Tibial nerve (tissue), 4 donors: ENCODE measurements at places on chromosomes 3 and 15. TPM values are rescaled to one million over a fixed set of nuclear protein-coding genes. Genes with fewer than 3 reads are reported as not detected.

Gene FHIT
- total RNA-seq: 12.9 TPM

GRCh38 chr3:15514663-15515340 is 6.7 kb downstream of the COLQ start:
- no peak for DNase-seq

- DNase-seq: no peak
Measured at GRCh38 chr3:188294113-188294512, 140.2 kb downstream of the LPP start.

- DNase-seq: no peak
Measured at GRCh38 chr3:128911911-128912310, 32.5 kb downstream of the ACAD9 start.

GRCh38 chr3:188948281-188948996 is 223.3 kb upstream of the TPRG1 start:
- peak; percentile 48 for DNase-seq

DNA sequence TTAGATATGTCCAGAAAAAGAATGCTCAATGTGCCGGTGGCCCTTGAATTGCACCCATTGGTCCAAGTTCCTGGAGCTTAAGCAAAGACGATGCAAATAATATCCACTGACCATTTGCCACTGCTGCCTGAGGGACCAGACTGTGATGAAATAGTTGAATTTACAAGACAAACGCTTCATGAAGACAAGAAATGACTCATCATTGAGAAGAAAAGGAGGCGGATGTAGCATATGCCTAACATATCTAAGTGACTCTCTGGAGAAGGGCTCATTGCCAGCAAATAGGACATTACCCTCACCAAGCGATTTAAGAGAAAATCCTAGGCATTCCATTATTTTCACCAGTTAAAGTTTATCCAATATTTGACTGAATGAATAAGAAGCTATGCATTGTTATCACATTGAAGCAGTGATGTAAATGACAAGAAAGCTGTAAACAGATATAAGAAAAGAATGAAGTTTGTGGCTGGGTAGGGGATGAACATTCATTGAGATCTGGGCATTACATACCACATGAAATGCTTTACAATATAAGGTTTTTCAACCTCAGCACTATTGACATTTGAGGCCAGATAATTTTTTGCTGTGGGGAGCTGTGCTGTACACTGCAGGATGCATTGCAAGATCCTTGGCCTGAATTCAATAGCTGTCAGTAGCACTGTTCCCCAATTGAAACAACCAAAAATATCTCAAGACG is 48.9 kb upstream of the CPNE4 start:
- DNase-seq: no peak

Gene HDAC11
- 25.1 TPM for total RNA-seq

Gene PRR20G
- total RNA-seq: not detected

Gene NEK11
- 18.0 TPM for total RNA-seq

DNA sequence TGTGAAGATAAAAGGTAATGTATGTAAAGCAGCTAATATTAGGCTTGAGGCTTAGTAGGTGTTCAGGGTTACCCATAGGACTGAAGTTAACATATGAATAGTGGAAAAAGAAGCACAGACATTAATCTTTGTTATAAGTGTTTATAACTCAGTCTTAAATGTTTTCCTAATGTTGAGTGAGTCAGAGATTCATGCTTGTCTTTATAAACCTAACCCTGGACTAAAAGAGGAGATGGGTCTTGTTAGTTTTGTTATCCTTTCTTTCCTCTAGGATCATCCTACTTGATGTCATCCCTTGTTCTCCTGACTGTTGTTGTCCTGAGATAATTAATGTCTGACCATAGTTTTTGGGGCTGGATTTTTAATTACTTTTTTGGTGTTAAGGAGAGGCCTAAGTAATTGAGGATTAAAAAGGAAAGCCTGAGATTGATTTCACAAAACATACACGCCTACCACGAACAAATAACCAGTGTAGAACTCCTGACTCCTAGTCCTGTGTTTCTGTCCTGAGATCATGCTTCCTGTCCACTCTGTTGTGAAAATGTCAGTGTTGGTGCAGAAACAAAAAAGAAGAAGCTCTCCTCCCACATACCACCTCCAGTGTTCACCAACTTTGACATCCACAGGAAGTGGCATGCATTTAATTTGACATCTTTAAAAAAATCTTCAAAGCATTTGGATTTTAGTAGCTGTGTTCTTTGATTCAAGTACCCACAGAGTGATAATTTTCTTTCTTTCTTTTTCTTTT is 8.4 kb downstream of the MITF start:
- DNase-seq: no peak

Gene CHRNA5
- 0.87 TPM for total RNA-seq

DNA sequence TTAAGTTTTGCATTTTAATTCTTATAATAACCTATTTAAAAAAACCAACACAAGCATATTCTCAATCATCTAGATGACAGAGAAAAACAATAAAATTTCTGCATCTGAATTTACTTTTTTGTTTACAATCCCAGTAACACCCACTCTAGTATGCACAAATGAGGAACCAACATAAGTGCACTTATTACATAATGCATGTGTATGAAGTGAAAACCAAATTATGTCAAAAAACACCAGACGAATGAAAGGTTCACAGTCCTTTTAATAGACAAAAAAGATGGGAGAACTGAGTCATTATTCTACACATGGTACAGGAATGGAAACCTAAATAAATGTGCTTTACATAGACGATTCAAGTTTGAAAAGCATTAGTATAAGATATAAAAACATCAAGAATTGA is 91.7 kb downstream of the NR1I2 start:
- DNase-seq: no peak

GRCh38 chr3:143291836-143292447 is 172.4 kb downstream of the CHST2 start:
- no peak for DNase-seq

DNA sequence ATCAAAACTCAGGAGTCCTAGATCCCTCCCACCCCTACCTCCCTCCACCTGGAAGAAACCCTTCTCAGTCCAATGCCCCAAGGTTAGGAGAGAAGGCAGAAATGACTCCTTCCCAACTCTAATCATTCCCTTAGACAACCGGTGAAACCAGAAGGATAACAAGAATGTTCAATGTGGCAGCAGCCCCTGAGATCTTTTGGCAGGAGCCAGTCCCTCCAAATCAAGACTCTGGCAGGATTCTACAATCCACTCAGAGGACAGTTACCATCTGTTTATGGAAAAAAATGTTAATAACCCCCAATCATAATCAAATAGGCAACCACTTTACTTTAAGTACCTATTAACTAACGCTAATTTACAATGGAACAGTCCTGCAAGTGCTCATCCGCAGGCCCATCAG is 136.5 kb downstream of the NTRK3 start:
- DNase-seq: no peak

GRCh38 chr15:64236156-64236894 is 73.5 kb upstream of the PPIB start:
- no peak for DNase-seq
